ENCODE measurements at places on chromosomes 4 and X. TPM values are rescaled to one million over a fixed set of nuclear protein-coding genes. Genes with fewer than 3 reads are reported as not detected.

Gene TMPRSS11D
- total RNA-seq = not detected

Gene ELOVL6
- 24.4 TPM for total RNA-seq

Gene CDS1
- total RNA-seq = 18.7 TPM

Gene ZNF674
- 5.7 TPM for total RNA-seq

Gene TMPRSS11A
- total RNA-seq = 1.8 TPM

Gene NLGN3
- total RNA-seq = 3.5 TPM

Gene GSX2
- not detected for total RNA-seq

Gene KCNE5
- total RNA-seq = 2.6 TPM

Gene VCX2
- not detected for total RNA-seq

Gene TENM3
- total RNA-seq = 106 TPM

Gene ACE2
- 0.59 TPM for total RNA-seq

DNA sequence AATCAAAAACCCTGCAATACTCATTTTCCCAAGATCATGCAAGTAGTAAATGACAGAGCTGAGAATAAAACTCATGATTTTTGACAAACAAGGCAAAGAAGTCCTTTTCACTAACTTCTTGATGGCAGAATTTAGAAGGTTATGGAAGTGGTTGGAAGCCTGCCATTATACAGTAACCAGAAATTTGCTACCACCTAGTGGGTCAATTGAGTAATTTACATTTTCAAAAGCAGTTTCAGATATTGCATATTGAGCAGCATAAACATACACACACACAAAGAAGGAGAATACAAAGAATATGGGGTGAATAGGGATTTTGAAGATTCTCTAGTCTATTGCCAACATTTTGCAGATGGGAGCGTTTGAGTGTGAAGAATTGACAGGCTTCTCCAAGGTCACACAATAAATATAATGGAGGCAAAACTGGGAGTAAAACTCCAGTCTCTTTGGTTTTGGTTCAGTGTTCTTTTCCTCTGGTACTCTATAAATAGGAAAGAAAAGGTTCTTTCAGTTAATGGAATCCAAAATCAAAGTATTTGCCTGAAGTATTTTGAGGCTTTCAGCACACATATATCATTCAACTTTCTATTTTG lies 70.2 kb downstream of the GC start:
- DNase-seq = no peak

- DNase-seq = no peak
Measured at GRCh38 chr4:3250438-3250955, 1.5 kb downstream of the MSANTD1 start.

DNA sequence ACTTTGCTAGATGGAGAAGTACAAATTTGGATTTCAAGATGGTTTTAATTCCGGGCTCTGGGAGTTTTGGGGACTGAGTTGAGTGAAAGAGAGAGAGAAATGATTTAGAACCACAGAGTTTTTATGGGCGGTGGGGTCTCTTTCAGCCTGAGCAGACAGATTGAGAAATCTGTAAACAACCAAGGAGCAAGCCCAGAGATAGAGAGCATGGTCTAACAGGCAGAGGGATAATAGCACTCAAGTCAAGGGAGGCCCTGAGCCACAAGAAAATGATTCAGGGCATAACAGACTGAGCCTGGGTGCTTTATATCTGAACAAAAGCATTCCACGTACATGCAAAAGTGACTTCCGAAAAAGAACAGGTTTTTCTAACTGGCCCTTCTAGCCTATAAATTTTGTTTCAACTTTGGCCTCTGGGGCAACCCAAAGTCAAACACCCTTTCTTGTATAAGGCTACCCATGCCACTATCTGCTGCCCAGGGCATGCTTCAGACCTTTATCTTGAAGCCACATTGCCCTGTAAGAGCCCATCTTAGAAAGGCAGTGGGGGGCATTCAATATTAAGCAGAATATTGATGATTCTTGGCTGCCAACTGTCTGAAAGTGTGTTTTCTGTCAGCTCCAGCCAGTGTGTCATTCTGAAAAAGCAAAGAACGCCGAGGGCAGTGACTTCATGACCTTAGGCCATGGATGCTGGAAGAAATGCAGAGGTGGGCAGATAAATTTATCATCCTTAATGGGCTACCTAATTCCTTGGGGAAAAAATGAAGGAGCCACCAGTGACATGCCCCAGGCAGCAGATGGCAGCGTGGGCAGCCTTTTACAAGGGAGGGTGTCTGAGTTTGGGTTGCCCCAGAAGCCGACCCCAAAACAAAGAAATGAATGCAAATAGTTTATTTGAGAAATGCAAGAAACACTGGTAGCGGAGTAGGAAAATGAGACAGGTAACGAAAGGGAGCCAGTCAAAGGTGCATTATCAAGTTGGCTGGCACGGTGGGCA lies 637.6 kb downstream of the MID1IP1 start:
- no peak for DNase-seq

DNA sequence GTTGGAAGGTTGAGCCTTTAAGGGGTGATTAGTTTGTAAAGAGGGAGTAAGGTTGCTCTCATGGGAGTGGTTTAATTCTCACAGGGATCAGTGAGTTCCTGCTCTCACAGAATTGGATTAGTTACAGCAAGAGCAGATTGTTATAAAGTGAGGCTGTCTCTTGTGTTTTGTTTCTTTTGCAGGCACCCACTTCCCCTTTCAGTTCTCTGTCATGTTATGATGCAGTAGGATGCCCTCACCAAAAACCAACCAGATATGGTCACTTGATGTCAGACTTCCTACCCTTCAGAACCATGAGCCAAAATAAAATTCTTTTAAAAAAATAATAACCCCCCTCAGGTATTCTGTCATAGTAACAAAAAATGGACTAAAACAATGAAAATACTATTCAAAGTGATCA lies 19.9 kb upstream of the IGSF1 start:
- no peak for DNase-seq

DNA sequence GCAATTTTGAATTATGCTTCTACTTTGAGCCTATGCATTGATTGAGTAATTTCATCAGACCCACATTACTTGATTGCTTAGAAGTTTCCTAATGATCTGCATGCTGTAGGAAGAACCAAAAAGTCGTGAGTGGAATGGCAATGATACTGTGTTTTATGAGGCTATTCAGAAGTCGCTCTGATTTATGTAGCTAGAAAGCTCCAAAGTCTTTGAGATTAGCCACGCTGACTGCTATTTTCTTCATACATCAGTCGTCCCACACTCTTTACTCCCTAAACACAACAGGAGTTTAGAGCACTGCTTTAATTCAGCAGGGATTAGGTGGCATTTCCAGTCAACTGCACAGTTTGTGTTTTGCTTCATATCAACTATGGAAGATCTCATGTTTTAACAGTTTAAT lies 4.1 kb downstream of the GRID2 start:
- DNase-seq = no peak

GRCh38 chr4:182879913-182880312 lies 37.3 kb downstream of the DCTD start:
- no peak for DNase-seq

GRCh38 chrX:13078739-13079444 lies 34.5 kb upstream of the FAM9C start:
- no peak for DNase-seq

GRCh38 chrX:17549107-17549651 lies 174.2 kb downstream of the NHS start:
- DNase-seq = no peak

- DNase-seq = no peak
Measured at GRCh38 chrX:113522814-113523213, 682.2 kb upstream of the AMOT start.

- no peak for DNase-seq
Measured at GRCh38 chr4:70706044-70706461, 15.7 kb upstream of the RUFY3 start.

DNA sequence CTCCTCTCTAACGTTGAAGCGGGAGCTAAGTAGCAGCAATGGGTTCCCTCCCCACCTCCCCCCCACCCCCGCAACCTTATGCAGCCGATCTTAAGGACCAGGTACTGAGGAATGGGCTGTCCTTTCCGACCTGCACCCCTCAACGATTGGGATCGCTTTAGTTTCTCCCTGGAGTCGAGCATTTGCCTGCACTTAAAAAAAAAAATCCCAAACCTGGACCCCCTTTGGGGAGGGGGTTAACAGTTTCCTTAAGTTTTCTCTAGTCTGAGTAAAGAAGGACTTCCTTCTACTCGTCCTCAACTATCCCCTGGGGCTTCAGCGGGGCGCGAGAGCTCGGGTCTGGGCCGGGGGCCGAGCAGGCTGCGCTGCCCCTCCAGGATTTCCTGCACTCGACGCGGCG lies 25.7 kb upstream of the BCORL1 start:
- no peak for DNase-seq
